Stimulated activated CD4-positive, alpha-beta T cell treated with anti-CD3 and anti-CD28 coated beads, Interleukin-15, amount 100 ng/mL, for 1 hour (primary cell): ENCODE measurements at places on chromosomes 6 and 20.

- DNase-seq, result no peak
These were observed 334.3 kb downstream of the CDKAL1 start for GRCh38 chr6:20868397-20869096.

- DNase-seq, result no peak
These were observed 187.7 kb downstream of the NFATC2 start for GRCh38 chr20:51354769-51355319.

GRCh38 chr6:46099952-46100351, 29.8 kb upstream of the ENPP4 start:
- DNase-seq, result no peak

- no peak for DNase-seq
These were observed 108.1 kb downstream of the ERMARD start for GRCh38 chr6:169859401-169859977.

- no peak for DNase-seq
These were observed 67.1 kb downstream of the HDGFL1 start for GRCh38 chr6:22636452-22636851.

DNA sequence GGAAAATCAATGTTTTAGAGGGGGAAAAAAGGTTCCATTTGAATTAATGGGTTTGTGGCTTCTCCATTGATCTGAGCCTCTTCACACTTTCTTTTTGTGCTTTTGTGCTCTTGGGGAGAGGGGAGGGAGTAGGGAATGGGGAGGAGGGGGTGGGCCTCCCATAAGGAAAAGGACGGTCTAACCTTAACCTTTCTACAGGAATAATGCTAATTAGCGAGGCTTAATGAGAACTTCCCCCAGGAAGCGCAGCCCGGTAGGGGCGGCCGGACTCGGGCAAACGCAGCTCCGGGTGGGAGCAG, 103.0 kb downstream of the NOL4L start:
- DNase-seq, result no peak

DNA sequence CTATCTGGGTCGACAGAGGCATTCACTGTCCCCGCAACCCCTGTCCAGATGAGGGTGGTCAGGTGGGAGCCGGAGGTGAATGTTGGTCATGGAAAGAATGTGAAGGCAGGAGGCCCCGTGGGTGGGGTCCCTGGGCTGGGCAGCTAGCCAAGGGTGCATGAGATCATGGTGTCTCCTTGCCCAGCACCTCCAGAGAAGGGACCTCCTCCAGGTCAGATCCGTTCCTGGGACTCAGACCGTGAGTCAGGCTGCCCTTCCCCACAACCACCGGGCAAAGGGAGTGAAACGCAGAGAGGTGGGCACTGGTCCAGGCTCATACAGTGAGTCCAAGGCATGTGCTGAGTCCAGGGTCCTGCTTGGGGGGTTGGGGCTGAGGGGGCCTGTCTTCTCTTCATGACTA, 3.5 kb downstream of the FOXS1 start:
- no peak for DNase-seq

GRCh38 chr6:17656092-17656491, 50.6 kb downstream of the NUP153 start:
- DNase-seq, result no peak

GRCh38 chr6:160032538-160032937, 63.7 kb downstream of the IGF2R start:
- no peak for DNase-seq

DNA sequence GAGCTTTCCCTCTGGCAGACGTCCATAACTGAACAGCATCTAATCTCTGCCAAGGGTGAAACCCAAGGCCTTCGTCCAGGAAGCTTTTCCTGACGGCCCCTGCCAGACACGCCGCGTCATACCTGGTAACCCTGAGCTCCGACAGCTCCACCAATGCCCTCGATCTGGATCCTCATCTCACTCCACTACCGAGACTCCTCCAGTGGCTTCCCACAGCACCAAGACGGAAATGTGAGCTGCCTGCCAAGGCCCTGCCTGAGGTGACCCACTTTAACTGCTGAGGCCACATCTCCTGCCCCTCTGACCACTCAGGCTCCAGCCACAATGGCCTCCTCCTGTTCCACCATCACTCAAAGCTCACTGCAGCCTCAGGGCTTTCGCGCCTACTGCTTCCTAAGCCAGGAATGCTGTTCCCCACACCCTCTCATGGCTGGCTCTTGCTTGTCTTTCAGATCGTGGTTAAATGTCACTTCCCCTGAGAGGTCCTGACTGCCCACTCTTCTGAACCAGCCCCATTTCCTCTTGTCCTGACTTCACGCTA, 143.2 kb downstream of the PREX1 start:
- DNase-seq, result no peak

DNA sequence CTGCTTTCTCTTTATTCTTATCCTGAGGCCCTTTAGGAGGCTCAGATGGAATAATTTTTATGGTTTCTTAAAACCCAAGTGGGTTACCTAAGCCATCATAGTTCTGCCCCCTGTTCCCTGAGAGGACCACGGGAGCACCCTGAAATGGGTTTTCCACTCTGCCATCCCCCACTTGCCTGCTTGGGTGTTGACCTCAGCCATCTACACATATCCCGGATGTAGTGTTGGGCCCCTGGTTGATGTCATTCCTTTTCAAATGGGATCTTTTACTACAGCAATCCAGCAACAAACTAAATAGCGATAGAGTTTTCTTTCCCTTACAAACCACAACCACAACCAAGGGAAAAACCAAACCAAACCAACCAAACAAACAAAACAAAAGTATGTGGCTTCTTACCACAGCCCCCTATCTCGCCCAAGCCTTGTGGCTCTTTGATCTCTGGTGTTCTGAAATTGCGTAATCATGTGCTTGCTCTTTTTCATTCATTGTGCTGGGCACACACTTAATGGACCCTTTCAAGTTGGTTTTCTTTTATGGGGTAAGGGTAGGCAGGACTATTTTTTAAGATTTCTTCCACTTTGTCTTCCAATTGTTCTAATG, 154.9 kb downstream of the ESR1 start:
- no peak for DNase-seq

GRCh38 chr6:130459316-130459715, 93.5 kb downstream of the TMEM200A start:
- no peak for DNase-seq

GRCh38 chr6:147023148-147023547, 181.1 kb upstream of the STXBP5 start:
- DNase-seq, result no peak

- no peak for DNase-seq
These were observed 481.5 kb downstream of the NKAIN2 start for GRCh38 chr6:124285146-124285545.

- DNase-seq, result peak; percentile 0
These were observed 83.2 kb downstream of the DLL1 start for GRCh38 chr6:170207586-170208181.
